ENCODE measurements at places on chromosomes 5 and 9. TPM values are rescaled to one million over a fixed set of nuclear protein-coding genes. Genes with fewer than 3 reads are reported as not detected.

CYSRT1 gene
- 0.51 TPM for total RNA-seq

BHMT2 gene
- total RNA-seq, result 20.3 TPM

OR1L6 gene
- not detected for total RNA-seq

ANXA1 gene
- total RNA-seq, result 578 TPM

IFNA21 gene
- total RNA-seq, result not detected

PTPRD gene
- 3.3 TPM for total RNA-seq

LCN9 gene
- not detected for total RNA-seq

SHISAL2B gene
- total RNA-seq, result not detected

STKLD1 gene
- total RNA-seq, result 0.99 TPM

HEMGN gene
- not detected for total RNA-seq

RLN2 gene
- total RNA-seq, result not detected

ADAMTSL2 gene
- under 0.01 TPM for total RNA-seq

GFRA3 gene
- total RNA-seq, result not detected

AKNA gene
- total RNA-seq, result 9.8 TPM

HSD17B3 gene
- total RNA-seq, result 0.17 TPM

SEMA6A gene
- total RNA-seq, result 0.26 TPM

GABRA1 gene
- not detected for total RNA-seq

Data from fibroblast of lung (primary cell).